ENCODE measurements at places on chromosomes 3 and 15.
A peak's percentile ranks its signal among the peaks of the same experiment; 100 is the strongest.

GRCh38 chr3:85574006-85574705 lies 615.4 kb downstream of the CADM2 start:
- no peak for DNase-seq

DNA sequence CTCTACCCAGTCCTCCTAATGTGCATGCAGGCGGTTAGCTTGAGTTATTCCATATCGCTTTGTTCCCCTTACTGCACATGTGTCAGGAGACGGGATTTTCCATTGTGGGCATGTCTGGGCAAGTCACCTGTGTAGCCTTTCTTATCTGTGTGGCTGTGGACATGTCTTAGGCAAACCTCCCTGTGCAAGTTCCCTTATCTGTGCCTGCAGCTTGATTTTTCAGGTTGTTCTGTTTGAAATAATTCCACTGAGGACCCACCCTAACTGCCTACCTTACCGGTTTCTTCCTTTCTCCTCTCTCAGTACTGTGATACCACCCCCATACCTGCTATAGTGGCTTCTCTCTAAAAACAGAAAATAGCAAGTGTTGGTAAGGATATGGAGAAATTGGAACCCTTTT lies 113.6 kb downstream of the NEO1 start:
- DNase-seq: no peak

DNA sequence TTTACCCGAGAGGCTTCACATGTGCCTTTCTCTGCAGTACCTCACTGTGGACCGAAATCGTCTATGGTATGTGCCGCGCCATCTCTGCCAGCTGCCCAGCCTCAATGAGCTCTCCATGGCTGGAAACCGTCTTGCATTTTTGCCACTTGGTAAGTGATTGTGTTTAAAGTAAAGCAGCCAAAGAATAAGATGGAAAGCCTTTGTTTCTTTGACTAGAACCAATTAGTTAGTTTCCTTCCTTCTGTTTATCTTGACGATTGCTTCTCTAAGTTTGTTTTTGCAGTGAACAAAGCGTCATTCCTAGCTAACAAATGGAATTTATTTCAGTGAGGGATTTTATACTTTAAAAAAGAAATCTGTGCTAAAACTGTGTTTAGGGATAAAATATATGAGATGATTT lies 82.7 kb downstream of the LRRC28 start:
- no peak for DNase-seq

DNA sequence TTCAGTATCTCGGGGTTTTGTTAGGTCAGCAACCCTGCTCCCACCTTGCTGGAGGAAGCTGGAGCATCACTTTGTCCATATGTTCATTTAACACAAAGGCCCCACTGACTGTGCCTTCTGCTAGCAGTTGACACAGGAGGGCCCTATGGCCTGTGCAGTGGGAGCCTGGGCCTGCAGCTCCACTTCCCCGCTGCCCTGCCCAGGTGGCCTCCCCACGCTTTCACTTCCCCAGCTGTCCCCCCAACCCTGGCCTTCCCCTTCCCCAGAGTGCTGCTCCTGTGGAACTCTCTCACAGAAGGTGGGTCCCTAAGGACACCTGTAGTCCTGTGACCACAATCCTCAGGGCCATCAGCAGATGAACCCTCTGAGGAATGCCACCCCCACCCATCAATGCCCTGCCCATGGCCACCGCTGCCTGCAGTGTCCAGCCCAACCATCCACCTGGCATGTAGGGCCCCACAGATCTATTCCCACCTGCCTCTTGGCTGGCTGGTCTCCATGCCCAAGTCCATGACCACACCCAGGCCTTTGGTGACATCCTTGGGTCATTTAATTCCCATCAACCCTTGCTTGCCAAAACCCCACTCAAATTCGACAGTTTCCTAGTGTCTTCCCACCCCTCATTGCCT lies 13.5 kb downstream of the TBC1D21 start:
- DNase-seq: no peak

GRCh38 chr3:78405745-78406144 lies 1362.1 kb downstream of the ROBO1 start:
- DNase-seq: no peak

GRCh38 chr3:15936312-15936711 lies 138.5 kb upstream of the ANKRD28 start:
- no peak for DNase-seq

DNA sequence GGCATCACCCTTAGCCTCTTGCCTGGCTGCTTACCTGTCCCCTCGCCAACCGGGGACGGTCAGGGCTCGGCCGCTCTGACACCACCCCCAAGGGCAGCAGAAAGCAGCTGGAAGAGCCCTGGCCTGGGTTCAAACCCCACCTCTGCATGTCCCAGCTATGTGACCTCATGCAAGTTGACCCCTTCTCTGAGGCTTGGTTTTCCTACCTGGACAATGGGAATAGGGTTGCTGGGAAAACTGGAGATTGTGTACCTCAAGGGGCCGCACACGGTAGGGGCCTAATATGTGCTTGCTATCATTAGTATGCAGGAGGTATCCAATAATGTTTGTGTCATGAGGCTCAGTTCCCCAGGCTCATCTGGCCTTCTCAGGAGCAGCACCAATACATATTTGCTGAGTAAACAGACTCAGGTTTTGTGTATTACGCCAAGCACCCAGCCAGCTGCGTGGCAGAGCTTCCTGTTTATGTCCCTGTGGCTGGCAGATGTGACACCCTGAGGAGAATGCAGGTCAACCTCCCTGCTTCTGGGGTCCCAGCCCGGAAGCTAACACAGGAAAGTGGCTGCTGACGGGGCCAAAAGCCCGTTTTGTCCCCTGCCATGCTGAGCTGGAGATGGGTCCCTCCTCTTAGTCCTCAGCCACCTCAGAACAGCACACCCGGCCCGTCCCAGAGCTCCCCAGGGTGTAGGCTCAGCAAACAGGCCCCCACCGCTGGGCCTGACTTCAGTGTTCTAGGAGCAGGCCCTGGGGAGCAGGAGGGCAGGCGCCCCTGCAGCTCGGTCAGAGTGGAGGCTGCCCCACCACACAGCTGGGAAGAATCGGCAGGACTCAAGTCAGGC lies 29.7 kb downstream of the PLXND1 start:
- DNase-seq: peak; percentile 16

GRCh38 chr3:110149763-110150162 lies 812.4 kb upstream of the DPPA4 start:
- DNase-seq: no peak

- DNase-seq: peak; percentile 50
Observed at GRCh38 chr15:41904541-41905005, 10.7 kb upstream of the SPTBN5 start.

DNA sequence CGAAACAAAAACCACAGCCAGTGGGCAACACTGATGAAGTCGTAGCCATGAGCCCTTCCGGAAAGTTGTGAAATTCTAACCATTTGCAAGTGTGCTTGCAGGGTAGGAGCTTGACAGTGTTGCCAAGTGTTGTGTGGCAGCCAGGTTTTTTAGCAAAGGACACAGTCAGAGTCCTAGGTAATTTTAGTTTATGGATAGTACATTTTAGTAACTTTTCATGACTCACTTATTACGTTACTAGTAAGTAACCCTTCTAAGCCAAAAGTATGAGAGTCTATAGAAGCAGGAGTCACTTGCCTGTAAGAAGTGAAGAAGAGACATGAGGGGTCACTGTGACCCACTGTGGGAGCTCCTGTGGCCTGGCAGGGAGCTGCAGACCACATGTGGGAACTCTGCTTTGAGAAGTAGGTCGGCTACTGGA lies 54.8 kb upstream of the ADPGK start:
- DNase-seq: no peak

DNA sequence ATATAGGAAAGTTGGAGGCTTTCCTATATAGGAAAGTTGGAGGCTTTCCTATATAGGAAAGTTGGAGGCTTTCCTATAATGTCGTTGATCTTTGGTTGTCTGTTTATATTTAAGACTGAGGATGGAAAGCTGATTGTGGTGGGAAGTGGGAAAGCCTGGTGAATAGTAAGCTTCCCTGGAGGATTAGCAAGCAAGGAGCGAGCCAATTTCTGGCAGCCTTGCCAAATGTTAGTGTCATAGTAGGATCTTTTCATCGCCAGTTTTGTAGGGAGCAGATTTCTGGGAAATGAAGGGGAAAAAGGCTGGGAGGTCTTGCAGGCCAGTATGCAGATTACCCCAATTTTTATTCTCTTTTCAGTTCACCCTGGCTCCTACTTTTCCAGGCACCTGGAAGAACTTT lies 39.9 kb upstream of the CCNL1 start:
- no peak for DNase-seq

DNA sequence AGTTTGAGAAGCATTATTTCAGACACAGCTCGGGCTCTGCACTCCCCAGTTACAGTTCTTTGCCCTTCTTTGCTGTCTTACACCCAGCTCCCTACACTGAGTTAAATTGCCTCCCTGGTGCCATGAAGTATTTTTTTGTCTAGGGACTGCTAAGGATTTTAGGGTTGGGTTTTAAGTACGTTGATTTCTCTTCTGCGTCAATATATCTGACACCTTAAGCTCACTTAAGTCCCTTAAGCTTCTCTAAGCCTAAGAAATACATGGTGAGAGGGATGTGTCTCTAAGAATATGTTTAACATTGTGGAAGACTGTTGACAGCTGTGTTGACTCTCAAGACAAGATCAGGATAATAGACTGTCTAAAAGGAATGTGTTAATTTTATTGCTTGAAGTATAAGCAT lies 400.5 kb downstream of the PTPRG start:
- DNase-seq: no peak

GRCh38 chr3:54818486-54818885 lies 109.4 kb downstream of the LRTM1 start:
- DNase-seq: no peak

DNA sequence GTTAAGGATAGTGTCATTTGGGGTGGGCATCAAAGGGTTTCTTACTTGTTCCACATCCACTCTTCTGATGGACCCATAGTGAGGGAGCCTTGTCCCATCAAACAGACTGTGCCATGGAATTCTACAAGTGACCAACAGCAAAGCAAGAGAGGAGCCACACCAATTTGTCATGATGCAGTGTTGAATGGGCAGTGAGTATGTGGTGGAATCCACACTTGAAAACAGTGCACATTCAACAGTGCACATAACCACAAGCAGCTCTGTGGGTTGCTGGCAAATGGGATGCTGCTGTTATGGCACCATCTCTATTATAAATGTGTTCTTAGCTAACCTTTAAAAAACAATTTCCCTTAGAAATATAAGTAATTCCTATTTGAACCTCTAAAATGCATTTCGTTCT lies 52.5 kb upstream of the CPNE4 start:
- no peak for DNase-seq

- no peak for DNase-seq
Observed at GRCh38 chr3:157442729-157443128, 6.1 kb downstream of the PTX3 start.
